ENCODE measurements at places on chromosomes 16 and 17. TPM values are rescaled to one million over a fixed set of nuclear protein-coding genes. Genes with fewer than 3 reads are reported as not detected.

FOXN1 gene
- total RNA-seq, result not detected

NOS2 gene
- total RNA-seq, result 0.11 TPM

CARD14 gene
- 0.24 TPM for total RNA-seq

KCNG4 gene
- total RNA-seq, result not detected

SPATA32 gene
- total RNA-seq, result 0.21 TPM

VMO1 gene
- total RNA-seq, result 0.66 TPM

FASN gene
- 146 TPM for total RNA-seq

CCDC78 gene
- total RNA-seq, result 3.7 TPM

SEPTIN12 gene
- total RNA-seq, result not detected

KRTAP17-1 gene
- not detected for total RNA-seq

GP1BA gene
- not detected for total RNA-seq

DNA sequence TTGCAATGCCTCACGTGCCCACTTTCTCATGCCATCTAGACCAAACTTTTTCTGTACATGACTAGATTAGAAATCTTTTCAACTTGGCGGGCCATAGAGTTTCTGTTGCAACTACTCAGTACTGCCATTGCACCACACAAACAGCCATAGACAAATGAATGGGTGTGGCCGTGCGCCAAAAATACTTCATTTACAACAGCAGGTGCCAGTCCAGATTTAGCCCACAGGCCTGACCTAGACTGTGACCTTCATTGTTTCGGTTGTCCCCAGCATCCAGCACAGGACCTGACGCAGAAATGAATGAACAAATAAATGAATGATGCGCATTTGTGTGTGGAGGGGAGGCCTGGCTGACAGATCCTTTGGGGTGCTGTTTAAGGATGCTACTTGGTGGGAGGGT is 14.3 kb upstream of the PDK2 start:
- no peak for DNase-seq

DNA sequence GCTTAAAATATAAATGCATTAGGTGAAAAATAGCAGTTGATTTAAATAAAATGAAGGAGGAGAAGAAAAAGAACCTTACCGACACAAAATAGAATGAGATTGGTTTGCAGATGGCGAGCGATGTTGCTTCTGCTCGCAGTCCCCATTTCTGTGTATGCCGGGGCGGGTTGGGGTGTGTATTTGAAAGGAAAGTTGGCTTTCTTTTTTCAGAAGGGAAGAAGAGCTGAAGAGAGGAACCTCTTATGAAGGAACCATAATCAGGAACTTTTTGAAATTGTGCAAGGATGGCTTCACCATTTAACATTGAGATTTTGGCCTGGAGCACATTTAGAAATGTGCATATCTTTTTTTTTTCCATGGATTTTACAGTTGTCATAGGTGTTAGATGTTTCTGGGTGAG is at the start of gene IGSF6:
Gene IGSF6, minus strand, starts transcription at position 156 of the 400 bp plus-strand sequence. Its CDS starts 10 bp downstream, at position 146.
- no peak for DNase-seq

DNA sequence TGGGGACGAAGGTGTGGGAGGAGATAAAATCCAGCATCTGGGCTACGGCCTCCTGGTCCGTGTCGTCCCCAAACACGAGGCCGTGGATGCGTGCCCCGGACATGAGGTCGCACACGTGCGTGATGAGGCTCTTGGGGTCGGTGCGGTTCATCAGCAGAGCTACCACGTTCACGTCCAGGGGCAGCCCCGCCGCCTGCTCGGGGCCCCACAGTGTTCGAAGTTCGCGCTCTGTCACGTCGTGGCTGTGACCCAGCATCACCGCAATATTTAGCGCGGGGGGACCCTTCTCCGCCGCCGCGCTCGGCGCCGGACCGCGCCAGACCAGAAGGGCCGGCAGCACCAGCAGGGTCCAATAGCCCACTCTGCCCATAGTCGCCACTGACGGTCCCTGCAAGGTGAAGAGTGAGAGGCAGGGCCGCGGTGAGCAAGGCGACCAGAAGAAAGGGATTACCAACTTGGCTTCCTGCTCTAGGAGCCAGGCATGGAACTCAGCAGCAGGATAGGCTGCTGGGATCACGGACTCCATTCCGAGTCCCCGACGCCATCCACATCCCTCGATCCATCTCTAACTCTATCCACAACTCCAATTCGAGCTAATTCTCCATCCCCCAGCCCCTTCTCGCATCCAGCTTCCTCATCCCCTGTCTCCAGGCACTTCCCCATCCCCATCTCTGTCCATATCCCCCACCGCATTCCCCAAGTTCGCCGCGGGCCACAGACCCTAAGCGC is 2.0 kb downstream of the GRIN2A start:
- no peak for DNase-seq

GRCh38 chr17:8791910-8792270 is 7.3 kb downstream of the MFSD6L start:
- no peak for DNase-seq

GRCh38 chr17:30393491-30393890 is 14.8 kb downstream of the CPD start:
- DNase-seq, result no peak

- no peak for DNase-seq
Observed at GRCh38 chr17:51015145-51015558, 105.5 kb downstream of the SPAG9 start.

DNA sequence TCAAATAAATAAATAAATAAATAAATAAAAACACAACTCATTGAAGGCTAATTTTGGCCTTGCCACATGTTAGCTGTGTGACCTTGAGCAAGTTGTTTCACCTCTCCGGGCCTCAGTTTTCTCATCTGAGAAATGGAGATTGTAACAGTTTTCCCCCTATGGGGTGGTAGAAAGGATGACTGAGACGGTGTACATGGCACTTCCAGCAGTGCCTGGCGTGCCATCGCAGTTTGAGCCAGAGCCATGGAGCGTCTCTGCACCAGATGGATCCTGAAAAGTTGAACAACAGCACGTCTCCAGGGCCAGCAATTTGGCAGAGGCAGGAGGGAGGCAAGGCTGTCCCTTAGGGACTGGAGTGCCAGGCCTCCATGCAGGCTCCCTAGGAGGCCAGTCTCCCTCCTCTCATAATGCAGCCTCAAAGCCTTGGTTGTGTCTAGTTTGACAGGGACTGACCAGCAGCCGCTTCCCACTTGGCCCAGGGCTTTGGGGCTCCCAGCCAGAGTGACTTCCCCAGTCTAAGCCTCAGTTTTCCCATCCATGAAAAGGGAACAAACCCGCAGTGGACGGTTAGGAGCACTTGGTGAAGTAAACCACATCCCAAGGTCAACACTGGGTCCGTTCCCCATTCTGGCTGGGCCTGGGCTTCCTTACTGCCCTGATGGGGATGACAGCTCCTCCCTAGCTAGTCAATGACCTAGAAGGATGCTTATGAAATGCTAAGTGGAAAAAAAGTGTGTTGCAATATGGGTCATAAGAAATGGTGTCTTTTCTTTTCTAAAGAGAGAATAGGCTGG is 19.3 kb downstream of the SOCS1 start:
- DNase-seq, result no peak

GRCh38 chr17:4186357-4186881 is 43.4 kb downstream of the CYB5D2 start:
- DNase-seq, result no peak

GRCh38 chr16:89623511-89624261 is 10.2 kb downstream of the DPEP1 start:
- no peak for DNase-seq

DNA sequence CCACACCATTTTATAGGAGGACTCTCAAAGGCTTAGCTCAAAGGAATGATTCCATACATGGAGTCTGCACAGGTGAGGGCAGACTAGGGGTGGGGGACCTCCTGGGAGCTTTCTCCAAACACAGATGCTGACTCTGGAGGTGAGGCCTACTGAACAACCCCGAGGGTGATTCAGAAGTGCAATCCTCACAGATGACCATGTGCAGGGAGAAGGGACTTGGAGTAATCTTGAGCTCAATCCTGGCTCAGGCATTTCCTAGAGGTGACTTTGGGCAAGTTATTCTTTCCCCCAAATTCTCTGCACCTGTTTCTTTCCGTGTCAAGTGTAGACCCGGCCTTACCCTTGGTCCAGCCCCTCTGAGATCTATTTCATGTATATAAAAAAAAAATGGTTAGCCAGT is 401.5 kb downstream of the SLC39A11 start:
- DNase-seq, result no peak

- no peak for DNase-seq
Observed at GRCh38 chr16:70638814-70639792, 7.3 kb upstream of the IL34 start.

DNA sequence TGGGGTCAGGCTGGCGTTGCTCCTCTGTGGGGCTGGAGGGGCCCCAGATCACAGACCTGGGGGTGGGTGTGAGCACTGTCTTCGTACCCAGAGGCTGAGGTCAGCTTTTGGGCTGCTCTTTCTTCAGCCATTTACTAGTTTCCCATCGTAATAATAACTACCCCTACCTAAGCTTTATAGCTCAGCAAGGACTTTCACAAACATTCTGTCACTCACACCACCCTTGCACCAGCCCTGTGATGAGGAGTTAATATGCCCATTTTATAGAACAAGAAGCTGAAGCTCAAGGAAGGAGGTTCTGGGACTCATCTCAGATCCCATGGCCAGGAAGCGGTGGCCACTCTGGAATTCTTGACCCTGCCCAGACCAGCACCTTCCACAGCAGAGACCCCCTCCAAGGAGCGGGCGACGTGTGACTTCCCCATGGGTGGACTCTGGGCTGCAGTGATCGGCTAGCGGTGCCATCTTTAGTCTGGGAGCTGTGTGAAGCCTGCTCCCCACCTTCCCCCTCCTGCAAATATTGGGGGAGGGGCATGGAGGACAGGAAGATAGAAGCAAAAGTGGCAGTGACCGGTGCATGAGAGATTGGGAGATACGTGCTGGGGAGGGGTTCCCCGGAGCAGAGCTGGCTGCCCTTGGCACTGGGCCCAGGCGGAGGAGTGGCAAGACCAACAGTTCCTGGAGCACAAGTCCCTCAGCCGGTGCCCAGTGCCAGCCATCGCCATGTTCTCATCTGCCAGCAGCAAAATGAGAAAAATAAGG is 81.8 kb upstream of the TOB1 start:
- no peak for DNase-seq

GRCh38 chr16:30808146-30808545 is 21.1 kb upstream of the ZNF629 start:
- DNase-seq, result no peak

- DNase-seq, result no peak
Observed at GRCh38 chr17:8173871-8174322, 2.3 kb downstream of the TMEM107 start.

DNA sequence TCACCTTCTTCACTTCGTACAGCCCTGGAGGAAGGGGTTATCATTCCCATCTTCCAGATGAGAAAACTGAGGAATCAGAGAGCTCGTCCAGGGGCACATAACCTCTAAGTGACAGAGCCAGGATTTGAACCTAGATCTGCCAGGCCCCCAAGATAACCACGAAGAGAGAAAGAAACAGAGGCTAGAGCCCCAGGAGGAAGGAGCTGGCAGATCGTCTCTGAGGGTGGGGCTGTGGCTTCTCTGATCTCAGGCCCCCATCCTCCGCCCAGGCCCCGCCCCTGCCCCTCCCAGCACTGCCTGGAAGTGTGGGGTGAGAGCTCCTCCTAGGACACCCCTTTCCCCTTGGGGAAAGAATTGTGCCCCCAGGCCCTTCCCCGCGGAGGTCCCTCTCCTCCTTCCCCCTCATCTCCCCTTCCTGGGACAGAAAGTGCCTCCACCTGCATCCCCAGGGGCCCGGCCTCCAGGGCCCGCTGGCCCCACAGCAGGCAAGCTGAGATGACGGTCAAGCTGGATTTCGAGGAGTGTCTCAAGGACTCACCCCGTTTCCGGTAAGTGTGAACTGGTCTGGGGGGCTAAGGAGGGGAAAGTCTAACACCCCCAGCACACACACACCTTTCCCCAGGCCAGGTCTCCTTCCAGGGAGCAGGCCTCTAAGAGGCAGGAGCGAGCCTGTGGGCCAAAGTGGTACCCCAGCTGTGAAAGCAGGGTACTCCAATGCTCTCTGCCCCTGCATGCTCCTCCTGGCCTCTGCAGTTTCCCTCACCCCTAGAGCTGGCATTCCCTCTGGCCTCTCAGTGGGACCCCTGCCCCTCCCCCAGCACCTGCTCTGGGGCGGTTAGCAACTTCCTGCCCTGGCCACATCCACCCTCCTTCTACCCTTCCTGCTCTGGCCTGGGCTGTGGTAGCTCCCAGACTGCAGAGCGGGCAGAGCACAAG is at the start of gene ACAP1:
Gene ACAP1, plus strand, starts transcription at position 290 of the 936 bp plus-strand sequence. Its CDS starts 206 bp downstream, at position 496.
- peak; percentile 81 for DNase-seq

DNA sequence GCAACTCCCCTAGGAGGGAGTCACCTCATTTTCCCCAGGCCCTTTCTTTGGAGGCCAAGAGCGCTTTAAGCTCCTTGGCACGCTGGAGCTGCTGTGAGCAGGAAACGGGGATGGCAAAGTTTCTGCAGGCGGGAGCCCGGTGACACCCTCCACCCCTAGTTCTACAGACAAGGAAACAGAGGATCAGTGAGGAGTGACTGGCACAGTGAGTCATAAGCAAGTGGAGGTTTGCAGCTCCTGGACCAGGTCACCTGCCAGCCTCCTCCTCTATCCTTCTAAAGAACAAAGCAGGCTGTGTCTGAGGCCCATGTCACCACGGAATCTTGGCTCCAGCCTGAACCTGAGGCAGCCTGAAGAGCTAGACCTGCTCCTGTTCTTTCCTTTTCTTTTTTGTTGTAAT is 141.9 kb downstream of the TMEM132E start:
- no peak for DNase-seq

- no peak for DNase-seq
Observed at GRCh38 chr17:41329279-41329948, 13.9 kb upstream of the KRTAP17-1 start.

DNA sequence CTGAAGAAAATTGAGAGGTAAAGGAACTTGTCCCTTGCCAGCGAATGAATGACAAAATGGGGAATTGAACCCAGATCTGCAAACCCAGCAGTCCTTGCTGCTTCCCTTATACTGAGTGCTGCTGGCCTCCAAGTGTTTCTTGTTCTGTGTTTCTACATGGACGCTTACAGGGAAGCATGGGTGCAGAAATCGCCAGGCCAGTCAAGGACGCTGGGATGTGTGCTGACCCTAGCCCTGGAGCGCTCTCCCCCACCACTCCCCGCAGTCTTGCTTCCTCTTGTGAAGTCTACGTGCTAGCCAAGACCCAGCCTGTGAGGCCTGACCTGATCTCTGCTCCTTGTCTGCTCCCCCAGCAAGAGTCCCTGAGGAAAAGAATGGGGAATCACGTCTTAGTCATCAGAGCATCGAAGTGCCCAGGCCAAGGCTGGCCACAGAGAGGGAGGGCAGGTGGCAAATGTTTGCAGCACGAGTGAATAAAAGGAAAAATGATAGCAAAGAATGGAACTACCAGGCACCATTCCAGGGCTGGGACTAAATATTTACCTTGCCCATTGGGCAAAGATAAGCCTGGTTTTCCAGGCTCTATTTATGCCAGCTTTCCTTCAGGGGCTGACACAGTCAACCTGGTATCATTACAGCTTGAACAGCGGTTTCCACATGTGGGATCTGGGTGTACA is 17.4 kb downstream of the CA4 start:
- DNase-seq, result no peak

DNA sequence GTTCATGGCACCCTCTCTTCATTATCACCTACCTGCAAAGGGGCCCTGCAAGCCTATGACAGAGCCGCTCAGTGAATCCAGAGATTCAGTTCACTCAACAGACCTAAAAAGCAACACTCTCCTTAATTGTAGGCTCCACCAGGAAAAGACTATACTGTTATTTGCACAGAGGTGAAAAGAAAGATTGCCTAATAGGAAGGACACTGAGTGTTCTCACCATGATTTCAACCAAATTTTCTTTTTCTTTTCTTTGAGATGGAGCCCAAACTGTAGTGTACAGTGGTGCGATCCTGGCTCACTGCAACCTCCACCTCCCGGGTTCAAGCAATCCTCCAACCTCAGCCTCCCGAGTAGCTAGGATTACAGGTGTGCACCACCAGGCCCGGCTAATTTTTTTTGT is 104.5 kb downstream of the PARN start:
- no peak for DNase-seq

Data from naive thymus-derived CD4-positive, alpha-beta T cell (primary cell).